ENCODE measurements at places on chromosomes 2 and 18.

- DNase-seq: no peak
These were observed 66.2 kb downstream of the CYP26B1 start for GRCh38 chr2:72081451-72081850.

DNA sequence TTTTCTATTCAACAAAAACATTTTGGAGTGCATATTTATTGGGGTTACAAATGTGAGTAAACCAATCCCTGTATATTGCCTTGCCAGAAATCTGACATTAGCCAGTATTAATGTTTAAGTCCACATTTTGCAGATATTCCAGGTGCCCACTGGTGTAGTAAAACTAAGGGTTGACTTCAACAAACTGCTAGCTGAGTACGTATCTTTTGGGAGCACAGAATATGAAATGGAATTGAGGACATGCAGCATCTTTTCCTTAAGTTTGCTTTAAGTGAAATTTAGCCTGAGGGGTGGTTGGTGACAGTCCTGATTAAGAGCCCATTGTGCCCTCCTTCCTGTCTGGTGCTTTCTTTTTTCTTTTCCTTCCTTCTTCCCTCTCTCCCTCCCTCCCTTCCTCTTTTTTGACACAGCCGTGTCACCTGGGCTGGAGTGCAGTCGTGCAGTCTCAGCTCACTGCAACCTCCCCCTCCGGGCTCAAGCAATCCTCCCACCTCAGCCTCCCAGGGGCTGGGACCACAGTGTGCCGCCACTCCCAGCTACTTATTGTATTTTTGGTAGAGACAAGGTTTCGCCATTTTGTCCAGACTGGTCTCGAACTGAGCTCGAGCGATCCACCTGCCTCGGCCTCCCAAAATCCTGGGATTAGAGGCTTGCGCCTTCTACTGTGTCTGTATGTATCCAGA lies 1.6 kb downstream of the NUP35 start:
- DNase-seq: no peak

DNA sequence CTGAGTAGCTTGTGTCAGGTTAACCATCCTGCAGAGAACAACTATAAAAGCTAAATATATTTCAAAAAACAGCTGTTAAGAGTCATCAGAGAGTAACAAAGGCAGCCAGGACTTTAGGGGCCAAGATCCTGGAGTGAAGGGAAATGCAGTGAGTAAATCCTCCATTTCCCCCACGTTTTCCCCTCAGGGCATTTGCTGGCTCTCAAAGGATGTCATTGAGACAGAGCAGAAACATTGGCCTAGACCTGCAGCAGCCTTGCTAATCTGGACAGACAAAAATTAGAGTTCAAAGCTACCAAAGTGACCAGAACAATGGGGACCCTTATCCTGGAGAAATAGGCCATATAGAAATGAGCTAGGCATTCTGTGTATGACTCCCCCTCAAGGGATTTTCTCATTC lies 21.1 kb upstream of the KLHL29 start:
- DNase-seq: no peak

DNA sequence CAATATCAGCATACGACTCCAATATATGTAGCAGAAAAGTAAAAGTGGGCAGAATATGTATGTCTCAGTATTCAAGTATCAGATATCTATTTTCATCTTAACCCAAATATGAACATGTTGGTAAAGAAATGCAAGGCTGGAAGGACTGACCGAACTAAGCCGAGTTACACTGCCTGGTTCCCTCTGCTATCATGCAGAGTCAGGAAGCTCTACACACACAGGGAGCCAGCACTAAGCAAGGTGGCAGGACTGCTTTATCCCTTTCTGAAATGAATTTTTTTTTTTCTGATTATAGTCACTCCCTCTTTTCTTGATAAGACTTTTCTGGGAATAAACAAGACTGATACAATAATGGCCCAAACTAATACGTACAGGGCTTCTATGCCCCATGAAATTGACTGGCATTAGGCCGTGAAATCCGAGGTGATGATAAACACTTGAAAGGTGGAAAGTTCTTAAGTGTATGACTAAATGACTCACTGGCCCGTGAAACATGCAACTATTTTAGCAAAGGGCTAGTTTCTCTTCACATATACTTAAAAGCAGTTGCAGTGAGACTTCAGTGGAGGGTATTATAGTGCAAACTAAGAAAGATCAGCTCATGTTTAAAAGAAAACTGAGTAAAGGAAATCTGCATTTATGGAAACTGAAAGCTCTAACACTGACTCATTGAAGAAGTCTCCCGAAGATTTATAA lies 14.9 kb downstream of the DPP4 start:
- no peak for DNase-seq

- no peak for DNase-seq
These were observed 49.4 kb downstream of the NCKAP5 start for GRCh38 chr2:133518700-133519344.

GRCh38 chr2:206098471-206098870 lies 12.5 kb upstream of the INO80D start:
- no peak for DNase-seq

- no peak for DNase-seq
These were observed 170.4 kb downstream of the PTPRM start for GRCh38 chr18:7737550-7737949.

- no peak for DNase-seq
These were observed 122.6 kb downstream of the WDPCP start for GRCh38 chr2:63465633-63466032.

DNA sequence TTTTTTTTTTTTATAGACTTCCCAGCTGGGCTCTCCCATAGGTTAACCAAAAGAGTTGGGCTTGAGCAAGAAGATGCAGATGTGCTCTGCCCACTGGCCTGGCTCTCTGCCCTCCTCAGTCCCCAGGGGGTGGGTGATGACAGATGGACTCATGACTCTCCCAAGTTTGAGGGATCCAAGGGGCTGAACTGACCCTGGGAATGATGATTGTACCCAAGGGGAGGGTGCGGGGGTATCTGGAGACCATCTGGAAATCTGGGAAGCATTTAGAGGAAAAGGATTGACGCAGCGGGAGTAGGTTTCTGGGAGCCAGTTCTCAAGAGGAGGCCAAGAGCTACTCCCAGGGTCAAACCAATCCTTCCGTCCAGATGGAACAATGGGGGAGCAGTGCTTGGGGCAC lies 330.8 kb downstream of the CYP26B1 start:
- no peak for DNase-seq

GRCh38 chr2:2847209-2847676 lies 516.2 kb upstream of the MYT1L start:
- no peak for DNase-seq

DNA sequence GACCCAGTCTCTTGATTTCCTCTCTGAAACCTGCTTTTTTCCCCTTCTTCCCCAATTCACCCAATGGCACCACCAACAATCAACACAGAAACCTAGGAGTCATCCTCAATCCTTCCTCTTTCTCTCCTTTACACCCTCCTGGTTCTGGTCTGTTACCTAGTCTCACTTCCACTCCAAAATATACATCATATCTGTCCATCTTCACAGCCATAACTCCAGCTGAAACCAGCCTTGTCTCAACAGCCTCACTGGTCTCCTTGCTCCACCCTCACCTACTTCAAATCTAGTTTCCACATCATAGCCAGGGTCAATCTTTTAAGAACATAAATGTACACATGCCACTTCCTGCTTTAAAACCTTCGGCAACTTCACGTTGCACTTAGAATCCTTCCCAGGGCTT lies 11.8 kb upstream of the TWSG1 start:
- no peak for DNase-seq

DNA sequence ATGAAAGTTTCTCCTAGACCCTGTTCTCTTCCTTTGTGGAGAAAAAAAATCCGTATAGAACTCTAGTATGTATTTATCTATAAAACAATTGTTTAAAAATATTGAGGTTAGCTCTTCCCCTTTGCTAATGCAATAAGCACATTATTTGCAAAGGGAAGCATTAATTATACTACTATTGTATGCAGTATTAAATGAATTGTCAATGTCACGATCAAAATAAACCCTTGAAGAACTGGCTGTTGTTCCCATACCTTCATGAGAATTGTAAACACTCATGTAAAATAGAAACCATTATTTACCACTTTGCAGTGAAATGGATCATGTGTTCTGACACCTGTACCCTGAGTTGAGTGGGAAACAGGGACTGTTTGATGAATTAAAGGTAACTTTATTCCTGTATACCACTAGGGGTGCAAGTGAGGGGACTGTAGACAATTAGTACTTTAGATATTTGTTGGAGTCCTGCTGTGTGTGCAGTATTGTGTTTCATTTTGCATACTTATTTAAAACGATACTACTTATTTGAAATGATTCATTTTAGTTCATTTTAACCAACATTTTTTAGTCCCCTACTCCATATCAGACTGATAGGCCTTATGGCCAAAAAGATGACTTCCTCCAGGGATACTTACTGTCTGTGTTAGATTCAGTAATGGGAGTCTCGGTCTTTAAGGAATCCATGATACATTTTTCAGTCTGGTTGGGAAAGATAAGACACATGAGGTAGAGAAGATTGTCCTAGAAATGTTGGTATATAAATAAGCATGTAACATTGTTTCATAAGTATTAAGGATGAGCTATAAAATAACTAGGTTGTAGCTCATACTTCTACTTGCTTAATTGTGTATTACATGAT lies 7.9 kb downstream of the PKP4 start:
- DNase-seq: no peak

DNA sequence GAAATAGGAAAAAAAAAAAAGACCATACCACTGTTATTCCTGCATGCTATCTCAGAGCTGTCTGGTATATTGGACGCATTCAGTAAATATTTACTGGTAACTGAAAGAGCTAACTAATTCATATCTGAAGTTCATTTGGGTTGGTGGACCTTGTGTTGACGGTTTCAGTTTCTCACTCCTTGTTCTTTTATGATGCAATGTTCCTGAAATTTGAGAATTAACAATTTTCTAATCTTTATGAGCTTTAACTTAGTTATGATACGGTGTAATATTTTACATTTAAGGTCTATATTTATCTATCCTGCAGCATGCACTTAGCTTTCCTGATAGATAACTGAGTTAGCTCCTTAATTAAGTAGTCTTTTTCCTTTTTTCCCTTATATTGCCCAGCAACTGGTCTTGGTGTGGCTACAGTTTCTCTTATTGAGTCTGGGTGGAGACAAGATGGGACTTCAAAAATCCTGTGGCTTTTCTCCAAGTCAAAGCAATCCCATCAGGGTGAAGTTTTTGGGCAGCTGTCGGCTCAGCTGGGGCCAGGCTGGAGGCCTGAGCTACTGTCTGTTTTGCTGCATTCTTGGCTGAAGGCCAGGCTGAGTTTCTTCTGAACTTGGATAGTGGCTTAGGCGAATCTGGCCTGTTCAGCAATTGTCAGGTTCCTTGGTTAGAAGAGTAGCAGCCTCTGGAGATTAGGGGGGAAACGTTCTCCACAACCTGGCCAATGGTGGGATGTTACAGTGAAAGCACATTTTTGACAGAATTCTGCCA lies 78.4 kb upstream of the MEX3C start:
- no peak for DNase-seq

DNA sequence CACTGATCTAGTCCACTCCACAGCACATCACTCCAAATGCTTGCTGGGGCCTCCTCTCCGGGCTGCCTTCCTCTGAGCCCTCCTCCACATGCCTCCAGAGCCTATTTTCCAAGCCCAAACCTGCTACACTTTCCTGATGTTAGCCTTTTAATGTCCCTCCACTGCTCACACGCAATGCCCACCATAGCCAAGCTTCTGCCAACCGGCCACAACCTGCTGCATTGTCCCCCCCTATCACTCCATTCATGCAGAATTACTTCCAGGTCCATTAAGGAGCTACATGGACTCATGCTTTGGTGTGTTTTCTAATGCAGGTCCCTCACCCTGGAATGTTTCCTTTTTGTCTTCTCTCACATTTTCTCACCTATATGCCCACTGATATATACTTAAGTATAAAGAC lies 129.3 kb downstream of the MARCHF4 start:
- DNase-seq: no peak

DNA sequence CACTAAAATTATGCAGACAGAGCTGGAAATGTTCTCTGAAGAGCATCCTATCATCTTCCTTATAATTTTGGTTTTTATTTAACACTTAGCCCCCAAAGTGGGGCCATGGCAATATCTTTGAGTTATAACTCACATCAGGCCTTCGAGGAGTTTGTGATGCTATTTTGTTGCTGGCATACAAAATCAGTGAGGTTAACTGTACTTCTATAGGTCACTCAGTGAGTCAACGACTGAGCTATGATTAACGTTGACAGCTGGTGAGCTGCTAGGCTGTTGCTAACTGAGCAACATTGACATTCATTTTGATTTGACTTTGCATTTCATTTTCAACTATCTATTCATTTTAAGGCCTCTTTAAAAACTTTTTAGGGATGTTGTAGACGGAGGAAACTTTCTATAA lies 50.0 kb downstream of the GPD2 start:
- DNase-seq: no peak

GRCh38 chr2:148512501-148512900 lies 132.1 kb upstream of the EPC2 start:
- DNase-seq: no peak

DNA sequence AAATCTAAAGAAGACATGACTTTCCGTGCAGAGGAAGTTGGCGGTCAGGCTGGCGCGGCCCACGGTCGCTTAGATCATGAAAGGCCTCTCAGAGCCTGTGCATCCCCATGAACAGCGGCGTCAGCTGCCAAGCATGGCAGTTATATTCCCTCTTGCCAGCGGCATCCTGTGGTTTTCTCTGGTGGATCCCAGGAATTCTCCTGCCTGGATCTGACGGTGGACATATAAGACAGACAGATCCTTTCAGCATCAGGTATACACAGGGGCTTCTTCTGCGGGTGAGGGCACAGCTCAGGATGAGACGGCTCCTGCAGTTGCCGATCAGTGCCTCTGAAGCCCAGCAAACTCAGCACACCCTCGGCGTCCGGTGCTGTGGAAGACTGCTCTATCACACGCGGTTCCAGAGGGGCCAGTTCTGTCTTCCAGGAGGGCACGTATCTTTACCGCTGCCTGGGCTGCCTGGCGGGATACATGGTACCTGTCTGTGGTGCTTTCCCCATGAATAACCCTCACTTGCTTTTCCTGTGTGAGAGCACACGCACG lies 157.8 kb downstream of the LDLRAD4 start:
- peak; percentile 39 for DNase-seq

GRCh38 chr2:47021301-47022009 lies 105.8 kb upstream of the MCFD2 start:
- no peak for DNase-seq

DNA sequence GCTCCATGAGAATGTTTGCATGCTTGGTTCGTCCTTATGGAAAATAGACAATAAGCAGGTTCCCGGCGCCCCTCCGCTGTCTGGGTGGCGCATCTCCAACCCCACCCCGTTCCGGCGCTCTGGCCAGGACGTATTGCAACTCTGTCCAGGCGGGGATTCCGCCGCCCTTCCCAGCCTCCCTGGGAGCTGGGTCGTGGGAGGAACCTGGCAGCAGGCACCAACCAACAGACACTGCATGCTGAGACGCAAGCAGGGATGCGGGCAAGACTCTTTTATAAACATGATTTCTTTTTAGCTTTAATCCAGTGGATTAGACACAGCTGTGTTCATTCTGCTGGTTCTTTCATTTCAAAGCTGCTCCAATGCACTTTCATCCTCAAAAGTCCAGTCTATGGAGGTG lies 240.2 kb downstream of the SH3BP4 start:
- no peak for DNase-seq

DNA sequence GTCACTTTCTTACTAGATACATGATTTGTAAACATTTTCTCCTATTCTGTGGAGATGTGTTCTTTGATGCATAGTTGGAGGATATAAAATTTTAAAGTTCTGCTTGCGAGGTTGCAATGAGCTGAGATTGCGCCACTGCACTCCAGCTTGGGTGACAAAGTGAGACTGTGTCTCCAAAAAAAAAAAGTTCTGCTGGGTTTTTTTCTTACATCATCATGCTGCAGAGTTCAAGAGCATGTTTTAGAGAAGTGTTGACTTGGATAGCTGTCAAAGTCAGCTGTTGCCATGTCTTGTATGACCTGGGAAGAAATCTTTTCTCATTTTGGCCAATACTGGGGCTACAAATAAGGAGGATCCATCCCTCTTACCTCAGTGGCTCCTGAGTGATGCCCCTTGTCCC lies 71.3 kb downstream of the UGGT1 start:
- no peak for DNase-seq

Measured in stimulated activated naive CD4-positive, alpha-beta T cell (primary cell).